ENCODE measurements at places on chromosomes 7 and 10.

GRCh38 chr10:87850742-87851205, 12.6 kb downstream of the KLLN start:
- peak; percentile 73 for DNase-seq

DNA sequence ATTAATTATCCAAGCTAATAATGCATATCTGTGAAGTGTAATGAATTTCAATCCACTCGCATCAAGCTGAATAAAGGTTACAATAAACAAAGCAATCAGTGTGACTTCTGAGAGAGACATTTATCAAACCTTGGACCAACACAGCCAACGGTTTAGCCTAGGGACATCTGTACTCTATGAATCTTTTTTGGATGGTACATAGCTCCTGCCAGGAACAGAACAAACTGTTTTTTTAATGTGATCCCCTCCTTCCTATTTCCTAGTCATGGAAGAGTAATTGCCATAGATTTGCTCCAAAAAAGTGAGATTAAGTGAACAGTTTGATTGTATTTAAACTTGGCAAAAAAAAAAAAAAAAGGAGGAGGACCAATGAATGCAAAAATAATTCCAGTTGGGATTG, 11.2 kb upstream of the NRCAM start:
- no peak for DNase-seq

GRCh38 chr7:35647171-35647574, 47.8 kb downstream of the HERPUD2 start:
- no peak for DNase-seq

DNA sequence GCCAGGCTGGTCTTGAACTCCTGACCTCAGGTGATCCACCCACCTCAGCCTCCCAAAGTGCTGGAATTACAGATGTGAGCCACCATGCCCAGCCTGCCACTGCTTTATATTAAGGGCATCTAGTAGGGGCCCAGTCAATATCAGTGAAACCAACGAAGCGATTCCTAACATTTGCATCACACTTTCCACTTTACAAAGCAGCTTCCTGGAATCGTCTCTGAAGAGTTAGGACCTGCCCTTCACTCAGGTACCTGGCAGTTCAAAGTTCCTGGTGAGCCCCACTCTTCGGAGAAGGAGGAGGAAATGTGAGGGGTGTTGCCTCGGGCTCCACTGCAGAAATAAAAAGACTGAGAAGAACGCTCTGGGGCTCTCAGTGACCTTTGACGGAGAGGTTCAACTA, 31.1 kb upstream of the EZH2 start:
- DNase-seq = no peak

DNA sequence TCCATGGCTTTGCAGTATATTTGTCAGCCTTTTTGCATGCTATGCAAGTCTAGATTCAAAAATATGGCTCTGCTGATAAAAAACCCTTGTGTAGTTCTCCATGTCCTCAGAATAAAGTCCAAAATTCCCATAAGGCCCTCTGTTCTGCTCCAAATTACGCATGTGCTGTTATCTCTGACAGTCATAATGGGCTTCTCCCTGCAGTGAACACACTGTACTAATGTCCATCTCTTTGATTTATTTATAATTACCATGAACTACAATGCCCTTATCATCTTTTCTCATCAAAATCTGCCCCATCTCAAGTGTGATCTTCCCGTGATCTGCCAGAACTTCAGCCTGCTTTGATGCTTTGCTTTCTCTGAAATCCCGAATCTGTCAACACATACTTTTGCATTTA, 87.7 kb downstream of the TSPAN12 start:
- DNase-seq = no peak

DNA sequence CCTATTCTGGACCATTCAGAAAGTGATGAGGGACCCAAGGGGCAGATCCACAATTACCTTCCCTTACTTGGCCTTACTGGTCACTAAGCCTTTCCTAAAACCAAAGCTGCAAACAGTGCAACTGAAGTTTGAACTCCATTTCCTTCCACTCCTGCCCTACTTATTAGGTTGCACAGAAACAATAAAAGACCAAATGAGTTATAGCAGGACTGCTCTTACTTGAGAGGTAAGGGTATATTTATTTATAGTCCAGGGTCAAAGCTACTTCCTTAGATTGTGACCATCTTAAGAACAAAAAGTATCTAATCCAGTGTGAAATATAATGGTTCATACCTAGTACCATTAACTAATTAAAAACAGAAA, 27.0 kb downstream of the CDK6 start:
- DNase-seq = no peak

DNA sequence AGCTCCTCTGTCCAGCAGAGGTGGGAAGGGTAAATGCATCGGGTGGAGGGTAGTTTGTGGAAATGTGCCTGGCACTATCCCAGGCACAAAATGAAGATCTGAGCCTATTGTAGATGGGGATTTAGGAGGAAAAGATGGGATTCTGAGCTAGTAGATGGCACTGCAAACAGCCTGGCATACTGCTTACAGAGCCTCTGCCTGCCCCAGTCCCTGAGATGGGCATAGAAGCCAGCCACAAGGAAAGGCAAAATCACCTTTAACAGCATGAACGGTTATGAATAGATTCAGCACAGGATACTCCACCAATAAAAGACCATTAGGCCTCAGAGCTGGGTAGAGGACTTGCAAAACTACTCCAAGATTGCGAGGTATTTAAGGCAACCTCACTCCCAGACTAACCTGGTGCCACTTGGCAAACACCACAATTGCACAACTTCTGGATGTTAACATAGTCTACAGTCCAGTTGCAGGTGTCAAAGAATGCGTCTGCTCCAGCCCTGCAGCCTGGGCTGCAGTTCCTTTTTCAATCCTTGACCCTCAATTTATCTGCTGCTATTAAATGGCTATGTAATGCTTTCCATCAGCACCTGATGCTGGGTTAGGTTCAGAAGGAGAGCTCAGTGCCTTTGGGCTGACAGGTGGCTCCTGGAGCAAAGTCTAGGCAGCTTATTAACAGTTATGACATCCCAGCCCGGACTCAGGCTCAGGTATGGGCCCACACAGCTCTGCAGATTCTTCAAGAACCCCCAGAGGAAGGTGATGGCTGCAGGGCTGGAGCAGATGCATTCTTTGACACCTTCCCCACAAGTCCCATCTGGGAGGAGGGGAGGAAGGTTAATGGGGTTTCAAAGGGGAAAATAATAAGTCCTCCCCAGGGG, 34.0 kb downstream of the CDHR3 start:
- DNase-seq = no peak

DNA sequence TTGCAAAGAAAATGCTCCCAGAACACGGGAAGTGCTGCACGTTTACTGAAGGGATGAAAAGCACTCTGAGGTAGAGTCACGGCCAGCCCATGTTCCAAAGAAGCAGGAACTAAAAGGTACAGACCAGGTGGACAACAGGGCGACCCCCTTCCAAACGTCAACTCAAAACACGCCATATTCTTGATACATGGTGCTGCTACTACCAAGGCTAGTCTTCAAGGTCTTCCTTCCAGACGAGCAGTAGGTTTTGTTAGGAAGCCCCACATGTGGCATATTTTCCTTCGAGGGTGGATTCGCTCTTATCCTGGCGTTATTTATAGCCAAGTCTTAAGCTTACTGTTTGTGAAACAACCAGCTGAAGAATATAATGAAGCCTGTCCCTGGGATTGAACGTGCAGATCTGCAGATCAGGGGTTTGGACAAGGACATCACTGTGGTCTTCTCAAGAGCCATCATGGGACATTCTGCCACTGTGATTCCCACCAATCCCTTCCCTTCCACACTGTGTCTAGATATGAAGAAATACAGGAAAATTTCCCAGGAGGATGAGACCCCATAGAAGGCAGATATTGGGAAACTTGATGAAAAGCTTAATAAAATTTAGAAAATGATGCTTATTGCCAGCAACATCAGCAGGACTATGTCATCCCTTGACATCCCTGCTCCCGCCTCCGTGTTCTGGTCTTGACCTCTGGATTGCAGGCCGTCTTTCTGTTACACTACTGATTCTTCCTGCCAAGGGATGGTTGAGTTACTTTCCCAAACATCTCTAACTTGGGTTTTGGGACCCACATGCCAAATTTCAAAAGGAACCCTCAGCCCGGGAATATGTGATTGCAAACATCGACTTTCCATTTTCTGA, 734.4 kb downstream of the PARD3 start:
- DNase-seq = no peak

DNA sequence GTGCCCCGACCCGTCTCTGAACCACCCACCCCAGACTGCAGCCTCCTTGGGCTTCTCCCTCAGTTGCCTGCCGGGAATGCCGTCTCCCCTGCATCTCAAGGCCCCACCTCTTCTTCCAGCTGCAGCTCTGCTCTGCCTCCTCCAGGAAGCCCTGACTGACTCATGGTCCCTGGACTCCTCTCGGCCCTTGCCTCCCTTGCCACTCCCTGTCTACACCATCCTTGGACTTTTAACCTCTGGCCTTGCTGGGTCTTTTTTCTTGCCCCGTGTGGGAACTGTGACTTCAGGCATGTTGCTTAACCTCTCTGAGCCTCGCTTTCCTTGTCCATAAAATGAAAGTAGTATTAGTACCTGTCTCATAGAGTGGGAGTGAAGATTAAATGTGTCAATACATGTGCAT, 56.3 kb downstream of the C10orf105 start:
- DNase-seq = peak; percentile 12

DNA sequence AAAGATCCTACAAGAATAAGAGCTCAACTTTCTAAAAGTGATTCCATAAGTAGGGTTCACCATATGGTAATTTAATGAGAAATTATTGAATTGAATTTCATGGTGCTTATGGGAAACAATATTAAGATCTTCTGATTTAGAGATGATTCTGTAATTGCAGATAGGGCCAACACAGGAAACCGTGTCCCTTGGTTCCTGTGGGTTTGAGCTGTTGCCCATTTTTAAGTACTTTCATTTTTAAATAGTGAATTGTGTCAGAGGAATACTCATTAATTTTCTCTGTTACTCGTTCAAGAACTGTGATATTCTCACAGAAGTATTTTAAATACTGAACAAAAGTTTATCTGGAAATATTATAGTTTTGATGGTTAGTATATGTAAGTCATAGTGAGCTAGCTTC, 129.2 kb downstream of the SRI start:
- DNase-seq = no peak

- no peak for DNase-seq
Observed at GRCh38 chr7:1650363-1651030, 19.6 kb upstream of the ELFN1 start.

DNA sequence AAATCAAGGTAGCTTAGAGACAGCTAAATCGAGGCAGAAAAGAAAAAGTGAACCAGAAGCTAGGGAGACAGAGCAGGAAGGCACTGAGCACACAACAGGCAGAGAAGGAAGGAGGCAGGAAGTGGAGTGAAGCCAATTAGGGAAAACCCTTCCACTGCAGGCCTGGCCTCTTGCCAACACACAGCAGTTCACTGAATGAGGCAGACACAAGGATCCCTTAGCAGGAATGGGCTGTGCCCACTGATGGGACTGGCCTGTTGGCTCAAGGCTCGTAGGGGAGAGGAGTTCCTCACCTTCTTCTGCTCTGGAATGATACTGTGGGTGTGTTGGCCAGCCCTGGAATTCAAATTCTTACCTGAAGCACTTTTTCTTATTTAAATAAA, 220.3 kb upstream of the STK17A start:
- DNase-seq = peak; percentile 20

DNA sequence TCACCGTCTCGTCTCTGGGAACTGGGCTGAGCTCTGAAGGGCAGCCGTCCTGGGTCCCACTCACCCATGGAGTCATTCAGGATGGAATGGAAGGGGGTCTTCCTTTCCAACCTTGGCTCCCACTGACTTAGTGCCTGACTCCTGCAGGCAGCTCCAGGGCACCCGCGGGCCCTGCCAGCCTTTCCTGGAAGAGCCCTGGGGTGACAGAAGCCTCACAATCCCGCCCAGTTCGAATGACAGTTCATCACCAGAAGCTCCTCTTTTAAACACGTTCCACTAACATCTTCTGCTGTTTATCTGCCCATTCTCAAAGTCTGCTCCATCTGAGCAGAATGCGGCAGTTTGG, 110.6 kb downstream of the TNS3 start:
- DNase-seq = no peak

GRCh38 chr7:48894574-48894973, 29.8 kb upstream of the CDC14C start:
- no peak for DNase-seq

GRCh38 chr10:107163076-107163855, 1.2 kb downstream of the SORCS1 start:
- no peak for DNase-seq

- DNase-seq = no peak
Observed at GRCh38 chr7:38905056-38905759, 3.8 kb downstream of the VPS41 start.

DNA sequence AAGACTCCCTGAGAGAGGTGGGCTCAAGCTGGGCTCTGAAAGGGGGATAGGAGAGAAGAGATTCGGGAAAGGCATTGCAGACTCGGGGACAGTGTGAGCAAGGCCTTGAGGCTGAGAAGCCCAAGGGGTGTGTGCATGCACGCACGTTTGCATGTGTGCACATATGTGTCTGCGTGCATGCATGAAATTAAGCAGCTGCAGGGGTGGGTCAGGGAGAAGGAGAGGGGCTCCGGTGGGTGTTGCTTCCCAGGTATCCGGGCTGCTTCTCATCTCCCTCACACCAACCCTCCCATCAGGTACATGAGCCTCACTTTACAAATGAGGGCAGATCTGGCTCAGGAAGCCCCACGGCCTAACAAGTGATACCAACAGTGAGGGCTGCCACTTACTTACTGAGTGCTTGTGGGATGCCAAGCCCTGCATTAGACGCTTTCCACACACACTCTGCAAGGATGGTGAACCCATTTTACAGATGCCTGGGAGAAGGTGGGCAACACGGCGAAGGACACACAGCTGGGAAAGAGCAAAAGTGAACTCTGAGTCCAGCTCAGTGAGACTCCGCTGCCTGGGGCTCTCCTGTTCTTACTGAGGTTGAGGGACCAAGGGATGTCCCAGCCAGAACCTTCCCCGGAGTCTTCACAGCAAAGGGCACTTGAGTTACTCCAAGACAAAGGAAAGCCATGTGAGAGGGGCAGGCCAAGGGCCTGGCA, 26.4 kb downstream of the ZCCHC24 start:
- DNase-seq = no peak

DNA sequence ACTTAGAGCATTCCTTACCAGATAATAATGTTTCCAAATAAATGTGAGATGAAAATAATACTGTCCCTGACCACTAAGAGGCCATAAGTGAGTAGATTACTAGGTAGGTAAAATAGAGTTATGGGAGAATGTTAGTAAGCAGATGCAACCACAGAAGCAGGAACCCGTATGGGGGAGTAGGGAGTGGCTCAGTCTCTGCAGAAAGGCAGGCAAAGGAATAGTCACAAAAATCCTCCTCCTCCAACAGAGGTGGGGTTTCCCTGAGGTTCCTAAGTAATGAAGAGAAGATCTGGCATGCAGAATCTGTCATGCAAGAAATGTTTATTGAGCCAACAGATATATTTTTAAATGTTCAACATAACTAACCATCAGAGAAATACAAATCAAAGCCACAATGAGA, 9.0 kb upstream of the YAE1 start:
- no peak for DNase-seq

DNA sequence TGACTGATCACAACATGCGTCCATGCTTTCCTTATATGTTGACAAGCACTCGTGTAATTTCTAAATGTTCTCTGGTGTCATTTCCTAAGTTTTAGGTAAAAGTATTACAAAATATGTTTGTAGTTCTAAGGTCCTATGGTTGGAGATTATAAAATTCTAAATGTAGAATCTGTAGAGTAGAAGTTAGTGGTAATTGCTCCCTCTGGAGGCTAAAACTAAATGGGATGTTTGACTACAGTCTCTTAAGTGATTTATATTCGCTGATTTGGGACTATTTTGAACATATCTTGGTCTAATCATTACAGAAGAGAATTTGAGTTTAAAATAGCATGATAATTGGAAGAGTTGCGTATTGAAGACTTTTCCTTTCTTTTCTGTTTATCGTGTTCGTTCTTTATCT, 74.1 kb downstream of the ZMYND11 start:
- DNase-seq = peak; percentile 52

Data from ELR (cell line).